ENCODE measurements at places on chromosomes 11 and 22.

DNA sequence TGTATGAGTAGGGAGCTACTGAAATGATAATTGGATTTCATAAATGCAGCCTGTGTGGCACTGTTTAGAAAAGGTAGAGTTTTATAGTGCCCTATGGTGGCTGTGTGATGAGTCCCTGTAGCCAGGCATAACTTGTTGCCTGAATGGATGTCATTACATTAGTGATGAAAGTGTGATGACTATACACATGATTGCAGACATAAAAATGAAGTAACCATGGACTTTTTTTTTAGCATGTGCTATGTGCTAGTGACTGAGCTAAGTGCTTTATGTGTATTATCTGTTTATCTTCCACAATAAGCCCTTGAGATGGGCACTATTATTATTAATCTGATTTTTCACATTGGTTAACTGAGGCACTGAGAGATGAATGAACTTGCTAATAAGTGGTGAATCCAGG, 13.5 kb upstream of the GRAMD1B start:
- no peak for DNase-seq

- no peak for DNase-seq
These were observed 463 bp downstream of the RAD9A start for GRCh38 chr11:67392183-67392715.

GRCh38 chr11:33052231-33052630, 12.9 kb downstream of the TCP11L1 start:
- DNase-seq = no peak

DNA sequence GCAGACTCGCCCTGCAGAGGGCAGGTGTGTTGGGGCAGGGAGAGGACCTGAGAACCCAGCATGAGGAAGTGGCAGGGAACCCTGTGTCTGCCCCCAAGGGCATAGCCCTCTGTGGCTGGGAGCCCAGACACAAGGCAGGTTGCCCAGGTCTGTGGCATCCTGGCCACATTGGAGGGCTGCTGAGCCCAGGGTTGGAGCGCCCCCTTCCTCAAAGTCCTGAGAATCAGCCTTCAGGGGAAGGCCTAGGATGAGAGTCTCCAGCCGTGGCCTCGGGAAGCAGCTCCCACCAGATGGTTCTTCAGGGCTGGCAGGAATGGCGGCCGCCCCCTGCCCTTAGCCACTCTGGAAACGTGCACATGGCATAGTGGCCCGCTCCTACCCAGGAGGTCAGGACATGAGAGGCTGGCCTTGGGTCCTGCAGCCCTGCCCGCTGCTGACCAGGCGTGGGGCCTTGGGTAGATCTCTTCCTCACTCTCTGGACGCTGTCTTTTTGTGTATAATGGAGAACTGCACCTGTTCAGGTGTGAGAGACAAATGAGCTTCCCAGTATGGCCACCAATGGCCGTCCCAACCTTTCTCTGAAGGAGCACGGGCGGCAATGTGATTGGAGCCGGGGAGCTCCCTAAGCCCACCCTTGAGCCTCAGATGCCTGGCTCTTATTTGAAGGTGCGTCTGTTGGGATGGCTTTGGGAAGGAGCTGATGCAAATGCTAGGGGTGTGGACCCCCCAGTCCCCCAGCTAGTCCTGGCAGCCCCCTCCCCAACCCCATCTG, 4.6 kb upstream of the CDC42BPG start:
- no peak for DNase-seq

All from GM18507 (cell line).